T follicular helper cell (primary cell): ENCODE measurements at places on chromosomes 2 and 18.

DNA sequence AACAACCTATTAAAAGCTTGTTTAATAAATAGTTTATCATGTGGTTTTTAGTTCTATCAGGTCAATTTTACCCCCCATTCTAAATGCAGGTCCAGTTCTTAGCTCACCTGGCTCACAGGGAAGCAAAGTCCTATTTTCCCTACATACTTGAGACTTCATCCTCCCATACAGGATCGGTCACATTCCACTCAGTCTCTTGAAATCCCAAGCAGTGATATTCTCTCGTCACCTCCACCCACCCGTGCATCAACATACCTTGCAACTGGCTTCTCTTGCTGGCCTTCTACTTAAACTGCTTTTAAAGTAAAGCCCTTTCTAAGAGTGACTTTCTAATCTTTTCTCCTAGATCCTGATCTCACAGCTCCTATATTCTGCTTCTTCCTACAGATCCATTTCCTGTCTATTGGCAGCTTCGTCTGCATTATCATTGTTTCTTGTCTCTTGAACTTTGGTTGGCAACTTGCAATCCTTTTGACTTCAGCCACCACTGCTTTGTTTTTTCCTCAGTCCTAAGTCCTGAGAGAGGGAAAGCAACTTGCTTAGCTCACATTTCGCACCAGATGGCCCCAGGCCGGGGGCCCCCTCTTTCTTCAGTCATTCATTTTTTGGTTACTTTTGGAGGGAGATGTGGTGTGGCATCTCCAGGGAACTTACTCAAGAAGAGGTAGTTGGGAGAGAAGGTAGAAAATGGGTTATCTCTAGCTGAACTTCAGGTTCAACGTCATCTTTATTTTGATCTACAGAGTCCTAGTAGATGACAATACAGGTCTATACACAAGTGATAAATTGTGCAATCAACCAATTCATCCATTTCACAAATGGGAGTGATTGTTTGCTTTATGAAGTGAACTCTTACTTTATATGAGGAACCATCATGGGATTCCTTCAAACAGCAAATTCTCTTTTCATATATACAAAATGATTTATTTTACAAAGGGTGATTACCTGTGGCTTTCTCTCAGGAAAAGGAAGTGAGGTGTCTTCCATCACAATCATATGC lies 23.9 kb upstream of the NCOA1 start:
- no peak for DNase-seq

DNA sequence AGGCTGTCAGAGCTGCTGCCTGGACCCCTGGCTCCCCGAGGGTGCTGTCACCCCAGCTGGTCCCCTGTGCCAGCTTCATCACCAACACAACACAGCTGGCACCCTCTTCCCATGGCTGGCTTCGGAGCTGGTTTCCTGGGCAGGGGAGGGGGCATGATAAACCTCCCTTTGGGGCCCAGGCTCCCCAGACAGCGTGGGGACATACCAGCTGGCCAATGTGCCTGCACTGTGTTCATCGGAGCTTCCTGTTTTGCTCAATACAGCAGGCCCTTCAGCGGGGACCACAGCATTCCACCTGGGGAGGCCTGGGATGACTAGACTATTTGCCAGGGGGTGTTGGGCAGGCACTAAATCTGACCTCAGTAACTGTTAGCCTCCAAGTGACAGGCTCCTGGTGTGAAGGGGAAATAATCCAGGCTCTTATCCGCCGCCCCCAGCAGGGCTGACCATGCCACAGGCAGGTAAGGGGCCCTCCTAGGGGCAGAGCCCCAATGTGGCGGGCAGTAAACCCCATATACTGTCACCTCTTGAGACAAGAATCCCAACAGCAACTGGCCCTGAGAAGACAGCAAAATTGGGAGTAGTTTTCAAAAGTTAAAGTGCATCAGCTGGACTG lies 44.6 kb downstream of the EMX1 start:
- DNase-seq = no peak

DNA sequence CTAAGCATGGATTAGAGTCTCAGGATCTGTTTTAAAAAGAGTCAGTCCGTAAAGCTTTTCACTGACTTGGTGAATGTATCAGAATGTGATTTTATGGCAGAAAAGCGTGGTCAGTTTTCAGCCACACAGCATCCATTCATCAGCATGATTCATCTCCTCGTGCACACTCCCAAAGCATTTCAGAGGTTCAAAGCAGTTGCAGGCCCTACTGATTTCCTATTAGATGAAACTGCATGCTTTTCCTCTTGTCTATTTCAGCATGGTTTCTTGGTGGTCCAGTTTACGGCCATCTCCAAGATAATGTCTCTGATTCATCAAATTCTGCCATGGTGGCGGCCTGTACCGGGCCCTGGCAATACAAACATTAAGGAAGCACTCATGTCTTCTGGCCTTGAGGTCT lies 4.8 kb upstream of the PARD6G start:
- no peak for DNase-seq

- DNase-seq = no peak
Measured at GRCh38 chr2:180463608-180464007, 456.5 kb upstream of the CWC22 start.

- no peak for DNase-seq
Measured at GRCh38 chr2:32652555-32653209, 24.8 kb downstream of the TTC27 start.

DNA sequence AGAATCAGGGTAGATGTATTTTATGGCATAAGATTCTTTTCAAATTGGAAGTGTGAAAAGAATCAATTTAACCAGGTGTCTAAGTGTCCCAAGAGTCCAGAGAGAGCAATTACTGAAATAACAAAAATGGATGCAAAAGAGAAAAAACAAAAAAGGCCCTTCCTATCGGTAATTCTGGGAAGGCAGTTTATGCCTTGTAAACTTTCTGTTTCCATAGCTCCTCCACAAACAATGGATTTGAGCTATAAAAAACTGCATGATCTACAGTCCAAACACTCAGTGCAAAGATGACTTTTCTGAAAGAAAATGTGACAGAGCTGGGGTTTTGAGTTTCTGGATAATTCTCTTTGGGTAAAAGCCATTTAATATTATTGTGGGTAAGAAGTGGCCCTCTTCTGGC lies 366.1 kb downstream of the EN1 start:
- no peak for DNase-seq

DNA sequence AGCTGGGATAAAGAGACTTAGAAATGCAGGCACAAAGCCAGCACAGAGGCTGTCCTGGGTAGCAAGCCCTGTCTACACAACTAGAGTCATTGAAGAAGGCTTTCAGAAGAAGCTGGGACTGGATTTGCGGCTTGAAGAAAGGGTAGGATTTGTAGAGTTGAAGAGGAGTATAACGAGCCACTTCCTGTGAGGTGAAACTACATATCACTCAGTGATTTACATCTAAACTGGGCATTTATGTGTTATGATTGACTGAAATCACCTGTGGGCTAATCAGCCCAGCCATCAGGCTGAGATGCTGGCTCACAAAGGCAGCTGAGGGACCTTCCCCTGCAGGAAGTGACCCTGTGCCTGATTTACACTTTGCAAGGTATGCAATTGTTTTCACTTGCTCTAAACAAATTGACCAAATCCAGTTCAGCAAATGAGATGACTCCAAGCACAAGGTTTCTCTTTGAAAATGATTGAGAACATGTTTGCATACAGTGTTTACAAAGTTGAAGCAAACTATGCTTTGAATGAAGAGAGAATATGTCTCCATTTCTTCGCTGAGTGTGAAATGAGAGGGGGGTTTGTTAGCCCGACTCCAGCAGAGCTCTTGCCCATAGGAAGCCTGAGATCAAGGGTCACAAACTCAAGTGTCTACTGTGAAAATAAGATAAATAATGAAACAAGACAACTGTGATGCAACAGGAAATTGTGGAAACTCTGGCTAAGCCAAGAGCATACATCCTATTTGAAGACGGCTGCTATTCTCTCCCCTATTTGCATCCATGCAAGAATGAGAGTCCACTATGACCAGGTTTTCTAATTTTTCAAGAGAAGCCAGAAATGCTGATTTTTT lies 69.3 kb upstream of the HK2 start:
- no peak for DNase-seq

DNA sequence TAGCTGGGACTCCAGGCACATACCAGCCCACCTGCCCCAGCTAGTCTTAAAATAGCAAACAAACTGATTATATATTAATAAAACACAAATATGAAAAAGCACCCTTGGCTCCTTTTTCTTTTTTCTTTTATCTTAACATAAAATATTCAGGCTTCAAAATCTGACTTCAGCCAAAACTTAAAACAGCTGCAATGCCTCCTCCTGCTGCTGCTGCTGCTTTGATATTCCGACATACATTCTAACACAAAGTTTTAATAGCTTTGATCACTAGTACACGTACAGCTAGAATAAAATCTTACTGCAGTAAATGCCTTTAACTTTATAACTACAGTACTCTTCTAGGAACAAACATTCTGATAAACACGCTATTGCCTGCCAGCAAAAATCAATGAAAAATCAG lies 71.4 kb upstream of the RNU4ATAC start:
- DNase-seq = no peak

DNA sequence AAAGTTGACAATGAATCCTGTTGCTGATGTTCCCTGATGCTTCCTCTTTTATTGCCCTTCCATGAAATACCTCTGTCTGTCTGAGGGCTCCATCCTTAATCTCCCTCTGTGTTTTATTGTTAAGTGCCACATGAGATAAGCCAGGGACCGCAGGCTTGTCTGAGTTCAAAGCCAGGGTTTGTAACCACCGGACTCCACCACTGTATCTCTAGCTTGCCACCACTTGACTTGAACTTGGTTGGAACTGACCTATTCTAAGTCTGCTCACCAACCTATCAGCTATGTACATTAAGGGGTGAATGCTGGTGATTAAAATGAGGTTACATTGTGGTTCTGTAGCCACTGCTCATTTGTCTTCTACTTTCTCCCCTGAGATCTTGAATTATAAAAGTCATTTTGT lies 328.5 kb upstream of the ZEB2 start:
- no peak for DNase-seq

DNA sequence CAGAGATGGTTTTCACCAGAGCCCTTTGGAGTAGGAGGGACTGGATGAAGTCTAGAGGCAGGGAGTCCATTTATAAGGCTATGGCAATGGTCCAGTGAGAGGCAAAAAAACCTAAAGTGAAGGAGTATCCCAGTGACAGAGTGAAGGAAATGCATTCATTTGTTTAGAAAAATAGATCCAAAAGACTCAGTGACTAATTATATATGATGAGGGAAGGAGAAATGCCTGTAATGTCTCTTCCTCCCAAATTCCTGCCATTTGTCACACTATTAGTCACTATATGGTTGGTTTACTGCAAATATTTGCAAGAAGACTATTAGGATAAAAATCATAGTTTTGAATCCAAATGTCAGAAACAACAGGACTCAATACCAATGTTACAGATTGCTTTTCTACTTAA lies 104.2 kb downstream of the ZNF521 start:
- no peak for DNase-seq

DNA sequence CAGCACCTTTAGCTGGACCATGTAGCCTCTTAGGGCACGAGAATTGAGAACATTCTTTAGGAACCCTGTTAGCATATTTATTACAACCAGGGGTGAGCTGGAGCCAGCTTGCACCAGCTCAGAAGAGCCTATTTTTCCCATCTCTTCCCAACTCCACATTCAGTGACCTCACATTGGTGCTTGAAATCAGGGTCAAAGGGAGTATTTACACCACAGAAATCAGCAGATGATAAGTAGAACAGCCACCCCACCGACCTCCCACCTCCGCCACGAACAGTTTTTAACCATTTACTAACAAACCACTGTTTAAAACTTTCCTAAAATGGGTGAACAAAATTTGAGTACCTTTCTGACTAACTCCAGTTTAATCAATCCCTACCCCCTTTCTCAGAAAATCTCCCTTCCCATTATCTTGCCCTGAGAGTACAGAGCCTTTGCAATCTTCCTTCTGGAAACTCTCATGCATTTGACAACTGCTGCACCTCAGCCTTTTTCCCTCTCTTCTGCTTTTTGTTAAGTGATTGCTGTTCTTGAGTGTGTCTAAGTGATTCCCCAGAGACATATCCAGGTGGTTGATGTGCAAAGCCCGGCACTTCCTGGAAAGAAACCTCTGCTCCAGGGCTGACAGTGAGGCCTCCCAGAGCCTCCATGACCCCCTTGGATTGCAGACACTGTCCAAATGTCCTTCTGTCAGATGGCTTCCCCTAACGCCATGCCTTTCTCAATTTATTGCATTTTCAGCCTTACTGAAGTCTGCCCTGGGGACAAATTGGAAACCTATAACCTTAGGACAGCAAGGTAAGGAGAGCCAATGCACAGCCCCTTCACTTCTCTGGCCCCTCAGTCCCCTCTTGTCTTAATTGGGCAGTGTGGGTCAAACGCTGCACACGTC lies 389.5 kb upstream of the TNP1 start:
- no peak for DNase-seq

GRCh38 chr2:12152888-12153287 lies 406.5 kb downstream of the LPIN1 start:
- DNase-seq = no peak

DNA sequence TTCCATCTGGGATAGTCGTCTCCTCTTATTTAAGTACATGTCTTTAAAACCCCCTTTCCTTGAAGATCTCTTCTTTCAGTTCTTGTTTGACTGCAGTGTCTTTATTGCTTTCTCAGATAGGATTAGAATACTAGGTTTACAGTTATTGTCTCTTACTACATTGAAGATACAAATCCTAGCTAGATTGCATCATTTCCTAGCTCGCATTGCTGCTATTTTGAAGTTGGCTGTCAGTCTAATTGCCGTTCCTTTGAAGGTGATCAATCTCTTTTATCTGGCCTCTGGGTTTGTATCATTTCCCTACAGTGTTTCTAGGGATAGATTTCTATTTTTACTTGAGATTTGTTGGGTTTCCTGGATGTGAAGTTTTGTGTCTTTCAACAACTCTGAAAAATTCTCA lies 20.9 kb downstream of the ARMC9 start:
- DNase-seq = no peak

DNA sequence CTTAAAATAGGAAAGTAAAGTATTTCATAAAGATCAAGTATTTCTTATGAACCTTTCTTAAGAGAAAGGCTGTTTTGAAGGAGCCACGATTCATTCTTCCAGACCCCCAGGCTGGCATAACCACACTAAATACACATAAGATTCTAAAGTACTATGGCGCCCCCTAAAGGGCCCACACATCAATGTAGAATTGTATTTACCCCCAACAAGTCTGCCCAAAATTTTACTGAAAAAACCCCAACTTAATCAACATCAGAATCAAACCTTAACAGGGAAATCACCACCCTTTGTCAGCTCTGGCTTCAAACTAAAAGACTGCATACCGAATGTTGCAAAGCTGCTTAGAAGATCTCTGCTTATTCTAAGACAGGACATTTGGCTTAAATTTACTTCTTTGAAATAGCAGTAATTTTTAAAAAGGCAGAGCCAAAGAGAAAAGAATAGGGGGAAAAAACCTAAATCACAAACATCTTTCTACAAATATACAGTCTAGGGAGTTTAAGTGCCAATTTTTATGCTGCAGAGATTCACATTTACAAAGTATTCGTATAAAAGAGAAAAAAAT lies 20.4 kb upstream of the BCL2 start:
- peak; percentile 29 for DNase-seq

- no peak for DNase-seq
Measured at GRCh38 chr2:36618381-36618780, 20.4 kb upstream of the FEZ2 start.

DNA sequence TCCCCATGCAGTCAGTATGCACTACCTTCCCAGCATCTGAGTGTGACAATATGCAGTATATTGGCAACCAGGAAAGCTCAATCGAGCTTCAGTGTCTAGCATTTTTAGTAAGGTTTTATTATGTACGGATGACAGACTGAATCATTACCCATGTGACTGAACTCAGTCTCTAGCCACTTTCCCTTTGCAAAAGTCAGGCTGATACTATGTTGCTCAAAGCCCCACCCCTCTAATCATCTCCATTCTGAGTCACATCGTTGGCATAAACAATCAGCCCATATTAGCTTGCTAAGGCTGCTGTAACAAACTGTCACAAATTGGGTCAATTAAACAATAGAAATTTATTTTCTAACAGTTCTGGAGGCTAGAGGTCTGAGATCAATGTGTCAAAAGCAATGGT lies 25.8 kb upstream of the SRD5A2 start:
- no peak for DNase-seq
